Amniotic stem cell (primary cell): ENCODE measurements at places on chromosomes 4 and X.
A peak's percentile ranks its signal among the peaks of the same experiment; 100 is the strongest.

DNA sequence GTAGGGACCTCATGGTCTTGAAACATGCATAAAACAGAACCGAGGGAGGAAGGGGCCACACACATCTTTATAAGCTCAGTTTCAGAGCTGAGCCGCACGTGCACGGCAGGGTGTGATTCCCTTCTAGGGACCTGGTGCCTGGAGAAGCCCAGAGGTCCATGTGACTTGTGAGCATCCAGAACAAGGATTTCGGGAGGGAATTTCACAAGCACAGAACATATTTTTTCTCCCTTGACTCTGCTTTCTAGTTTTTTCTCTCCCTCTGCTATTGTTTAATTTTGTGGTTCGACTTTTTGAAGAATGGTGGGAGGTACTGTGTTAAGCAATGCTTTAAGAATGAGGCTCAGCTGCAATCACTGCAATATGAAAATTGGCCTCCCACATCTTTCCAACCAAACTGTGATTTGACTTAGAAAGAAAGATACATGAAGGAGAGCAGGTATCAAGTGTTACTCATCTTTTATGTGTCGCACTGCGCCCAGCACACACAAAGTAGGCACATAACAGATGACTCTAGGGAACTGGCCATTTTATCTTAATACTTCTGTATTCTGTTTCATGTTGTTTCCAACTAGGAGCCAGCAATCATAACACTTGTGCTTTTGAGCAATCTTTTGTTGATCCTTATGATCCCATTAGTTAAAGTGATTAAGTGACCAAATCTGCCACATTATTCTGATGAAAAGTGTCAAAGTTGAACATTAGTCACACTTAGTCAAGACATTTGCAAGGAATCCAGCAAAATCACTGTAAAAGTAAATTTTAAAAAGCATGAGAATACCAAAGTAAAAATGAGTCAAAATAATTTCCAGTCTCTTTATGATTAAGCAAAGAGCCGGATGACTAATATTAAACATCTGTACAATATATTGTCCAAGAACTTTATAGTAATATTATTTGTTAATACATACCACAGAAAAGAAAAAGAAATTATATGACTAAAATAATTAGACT lies 86.4 kb downstream of the SHISA3 start:
- no peak for DNase-seq

GRCh38 chr4:58600290-58600689 lies 1490.1 kb upstream of the IGFBP7 start:
- no peak for DNase-seq

DNA sequence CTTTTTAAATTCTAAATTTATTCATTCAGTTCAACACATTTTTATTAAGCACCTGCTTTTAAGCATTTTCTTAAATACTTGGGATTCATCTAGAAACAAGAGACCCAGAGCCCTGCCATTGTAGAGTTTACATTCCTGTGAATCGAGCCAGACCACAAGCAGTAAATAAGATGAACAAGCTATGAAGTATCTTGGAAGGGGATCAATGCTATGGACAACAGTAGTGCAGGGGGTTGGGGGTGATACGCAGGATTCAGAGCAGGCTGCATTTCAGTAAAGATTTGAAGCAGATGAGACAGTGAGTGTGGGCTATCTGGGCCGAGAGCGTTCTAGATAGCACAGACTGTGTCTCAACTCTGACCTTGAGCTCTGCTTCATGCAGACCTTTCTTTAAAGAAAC lies 35.1 kb downstream of the CLDN22 start:
- no peak for DNase-seq

DNA sequence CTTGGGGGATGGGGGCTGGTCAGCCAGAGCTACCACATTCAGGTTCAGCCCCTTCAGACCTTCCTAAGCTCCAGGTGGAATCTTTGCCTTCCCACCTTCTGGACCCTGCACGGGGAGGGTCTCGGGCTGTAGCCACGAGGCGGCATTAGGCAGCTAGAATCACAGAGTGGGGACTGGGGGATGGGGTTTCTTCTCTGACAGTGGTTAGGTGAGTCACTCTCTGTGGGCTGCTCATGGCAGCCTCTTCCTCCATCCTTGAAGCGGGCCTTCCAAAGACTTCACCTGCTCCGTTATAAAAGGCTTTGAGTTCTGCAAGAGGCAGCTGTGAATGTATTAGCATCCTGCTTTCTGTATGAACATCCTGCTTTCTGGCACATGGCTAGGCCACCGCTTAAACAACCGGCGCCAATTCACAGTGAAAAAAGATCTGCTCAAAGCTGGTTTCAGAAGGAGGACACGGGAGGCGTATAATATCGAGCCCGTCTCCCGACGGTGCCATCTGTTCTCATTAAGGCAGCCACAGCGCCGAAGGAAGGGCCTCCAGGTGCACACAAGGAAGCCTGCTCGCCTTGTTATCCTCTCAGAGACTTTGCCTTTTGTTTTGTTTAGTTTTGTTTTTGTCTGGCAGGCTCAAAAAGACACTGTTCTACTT lies 74.3 kb upstream of the IGFBP7 start:
- DNase-seq = no peak

- peak; percentile 1 for DNase-seq
These were observed 5.7 kb downstream of the IL2 start for GRCh38 chr4:122450847-122451246.

DNA sequence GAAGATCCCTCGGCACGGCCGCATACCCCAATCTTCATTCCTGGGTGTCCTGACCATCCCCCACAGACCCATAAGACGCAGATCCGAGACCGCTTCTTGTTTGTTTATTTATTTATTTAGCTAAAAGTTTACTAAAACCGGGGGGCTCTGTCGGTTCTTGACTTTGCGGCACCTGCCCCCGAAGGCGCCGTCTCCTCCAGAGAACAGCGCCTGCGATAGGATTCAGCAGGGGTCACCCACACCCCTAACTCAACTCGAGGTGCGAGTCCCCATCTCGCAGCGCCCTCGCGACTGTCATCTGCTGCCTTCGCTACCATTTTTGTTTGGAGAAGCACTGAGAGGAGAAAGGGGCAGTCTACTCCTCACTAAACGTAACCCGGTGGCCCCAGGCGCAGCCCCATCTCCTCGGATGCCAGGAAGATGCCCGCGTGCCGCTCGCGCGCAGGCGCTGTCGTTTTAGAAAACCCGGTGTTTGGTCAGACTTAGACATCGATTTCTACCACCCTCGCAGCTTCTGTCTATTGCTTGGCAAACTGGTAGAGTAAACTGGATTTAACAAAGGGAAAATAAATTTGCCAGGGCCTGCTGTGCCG lies 18.9 kb upstream of the GPR101 start:
- no peak for DNase-seq

DNA sequence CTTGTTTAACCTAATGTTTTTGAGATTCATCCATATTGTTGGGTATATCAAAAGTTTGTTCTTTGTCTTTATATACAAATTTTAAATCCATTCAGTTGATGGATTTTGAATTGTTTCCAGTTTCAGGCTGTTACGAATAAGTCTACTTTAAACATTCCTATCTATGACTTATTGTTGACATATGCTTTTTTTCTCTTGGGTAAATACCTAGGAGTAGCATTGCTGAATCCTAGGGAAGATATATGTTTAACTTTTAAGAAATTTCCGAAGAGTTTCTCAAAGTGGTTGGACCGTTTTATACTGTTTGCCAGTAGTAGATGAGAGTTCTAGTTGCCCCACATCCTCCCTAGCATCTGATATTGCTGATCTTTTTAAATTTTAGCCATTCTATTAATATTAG lies 60.9 kb upstream of the IL13RA1 start:
- DNase-seq = no peak

DNA sequence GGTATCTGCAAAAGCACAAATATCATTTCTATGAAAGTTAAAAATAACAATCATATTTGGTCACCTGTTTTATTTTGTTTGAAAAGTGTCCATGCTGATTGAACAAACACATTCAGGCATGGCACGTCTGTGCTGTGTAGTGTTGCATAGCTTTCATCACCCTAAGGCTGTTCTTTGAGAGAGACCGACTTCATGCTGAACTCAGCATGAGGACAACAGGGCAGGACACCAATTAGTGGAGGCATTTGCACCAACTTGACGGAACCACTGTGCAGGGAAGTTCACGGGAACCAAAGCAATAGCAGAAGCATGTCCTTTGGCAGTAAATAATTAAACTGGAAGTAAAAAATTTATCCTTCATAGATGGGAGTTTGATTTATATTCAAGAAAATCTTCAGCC lies 158.4 kb upstream of the SLC7A11 start:
- no peak for DNase-seq

DNA sequence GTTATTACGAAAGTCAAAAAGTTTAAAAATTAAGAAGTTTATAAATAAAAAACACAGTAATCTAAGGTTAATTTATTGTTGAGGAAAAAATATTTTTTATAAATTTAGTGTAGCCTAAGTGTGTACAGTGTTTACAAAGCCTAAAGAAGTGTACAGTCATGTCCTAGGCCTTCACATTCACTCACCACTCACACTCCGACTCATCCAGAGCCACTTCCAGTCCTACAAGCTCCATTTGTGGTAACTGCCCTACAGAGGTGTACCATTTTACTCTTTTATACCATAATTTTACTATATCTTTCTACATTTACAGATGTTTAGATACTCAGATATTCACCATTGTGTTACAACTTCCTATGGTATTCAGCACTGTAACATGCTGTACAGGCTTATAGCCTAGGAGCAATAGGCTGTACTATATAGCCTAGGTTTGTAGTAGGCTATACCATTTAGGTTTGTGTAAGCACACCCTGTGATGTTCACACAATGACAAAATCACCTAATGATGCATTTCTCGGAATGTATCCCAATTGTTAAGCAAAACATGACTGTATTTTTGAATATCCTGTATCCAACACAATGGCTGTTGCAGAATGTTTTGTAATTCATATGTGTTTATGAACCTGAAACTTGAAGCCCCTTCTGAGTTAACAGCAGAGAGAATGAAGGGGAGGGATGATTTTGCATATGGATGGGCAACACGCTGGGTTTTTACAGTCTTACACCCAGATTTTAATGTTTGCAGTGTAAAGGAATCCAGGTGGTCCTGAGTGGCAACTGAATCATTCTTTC lies 3.1 kb downstream of the PPBP start:
- DNase-seq = no peak

- DNase-seq = no peak
These were observed 73.9 kb downstream of the VCX3A start for GRCh38 chrX:6460893-6461490.

DNA sequence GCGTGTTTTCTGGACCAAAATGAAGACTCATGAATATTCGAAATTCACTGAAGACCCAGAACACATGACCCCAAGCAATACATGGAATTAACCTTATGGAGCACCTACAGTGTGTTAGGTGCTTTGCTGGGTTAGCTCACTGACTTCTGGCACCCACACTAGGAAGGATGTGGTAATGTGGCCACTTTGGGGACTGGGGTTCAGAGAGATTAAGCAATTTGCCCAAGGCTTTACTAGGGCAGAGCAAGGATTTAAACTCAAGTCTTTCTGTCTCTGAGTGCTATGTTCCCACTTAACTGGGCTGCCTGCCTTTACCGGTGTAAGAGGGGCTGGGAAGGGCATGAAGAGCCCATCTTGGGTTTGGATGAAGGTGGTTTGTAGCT lies 162.0 kb upstream of the ATP6AP2 start:
- DNase-seq = no peak

- DNase-seq = no peak
These were observed 303.7 kb upstream of the MAGEB2 start for GRCh38 chrX:29911673-29912072.

DNA sequence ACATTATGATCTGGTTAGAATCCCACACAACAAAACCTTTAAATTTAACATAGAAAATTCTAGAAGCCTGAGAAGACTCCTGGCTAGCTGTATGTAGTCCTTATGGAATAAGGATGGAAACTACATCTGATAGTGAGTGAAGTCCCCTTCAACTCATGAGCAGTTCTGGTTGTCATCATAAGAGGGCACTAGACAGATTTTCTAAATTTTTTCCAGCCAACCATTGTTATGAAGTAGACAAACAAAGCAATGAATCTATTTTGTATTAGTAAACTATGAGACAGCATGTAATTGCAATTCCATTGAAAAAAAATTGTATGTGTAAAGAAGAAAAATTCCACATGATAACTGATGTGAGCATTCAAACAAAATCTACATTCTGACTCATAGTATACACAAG lies 35.2 kb downstream of the PWWP3B start:
- no peak for DNase-seq

- no peak for DNase-seq
These were observed 85.3 kb downstream of the GATB start for GRCh38 chr4:151675411-151675971.

DNA sequence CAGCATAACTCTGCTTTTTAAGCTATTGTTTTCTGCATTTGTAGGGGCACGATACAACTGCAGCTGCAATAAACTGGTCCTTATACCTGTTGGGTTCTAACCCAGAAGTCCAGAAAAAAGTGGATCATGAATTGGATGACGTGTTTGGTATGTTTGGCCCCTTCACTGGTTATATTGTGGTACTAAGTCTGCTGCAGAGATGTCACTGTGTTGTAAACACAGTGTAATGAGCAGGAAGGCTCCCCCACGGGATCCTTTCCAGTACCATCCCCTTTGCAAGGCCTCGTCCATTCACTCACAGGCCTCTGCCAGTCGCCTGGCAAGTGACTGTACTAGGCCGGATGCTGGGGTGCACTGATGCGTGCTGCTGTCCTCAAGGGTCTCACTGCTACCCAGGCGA lies 13.8 kb downstream of the CYP4V2 start:
- DNase-seq = no peak
